ENCODE measurements at places on chromosomes 7 and 10.

- no peak for DNase-seq
Measured at GRCh38 chr7:82247814-82248433, 195.7 kb downstream of the CACNA2D1 start.

DNA sequence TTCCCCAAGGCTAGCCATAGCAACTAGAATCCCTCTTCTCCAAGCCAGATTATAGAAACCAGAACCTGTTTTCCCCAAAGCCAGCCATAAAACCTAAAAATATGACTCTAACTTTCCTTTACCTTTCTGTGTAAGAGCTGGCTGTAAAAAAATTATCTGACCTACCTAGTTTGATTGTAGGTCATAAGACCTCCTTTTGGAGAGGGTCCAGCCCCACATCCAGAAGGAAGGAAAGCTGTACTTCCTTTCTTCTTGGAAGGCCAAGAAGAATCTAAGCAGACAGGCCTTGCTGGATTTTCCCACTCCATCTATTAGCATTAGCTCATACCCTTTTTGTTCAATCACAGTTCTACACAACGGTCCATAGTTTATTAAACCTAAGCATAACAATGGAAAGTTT, 1006.3 kb downstream of the SORCS3 start:
- DNase-seq = no peak

DNA sequence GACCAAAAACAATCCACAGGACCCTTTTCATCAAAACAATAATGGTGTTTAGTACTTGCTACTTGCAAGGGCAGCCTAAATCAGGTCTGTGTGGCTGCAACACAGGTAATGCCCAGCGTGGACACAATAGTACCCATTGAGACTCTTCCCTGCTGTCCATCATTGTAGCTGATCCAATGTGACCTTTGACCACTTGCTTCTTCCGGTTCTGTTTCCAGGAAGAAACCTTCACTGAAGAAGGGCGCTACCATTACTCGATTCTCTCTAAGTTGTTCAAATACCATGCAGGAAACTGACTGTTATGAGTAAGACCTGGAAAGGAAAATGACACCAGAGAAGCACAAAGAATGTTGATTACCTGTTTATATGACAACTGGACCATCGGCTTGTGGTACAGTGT, 1077.3 kb downstream of the KCNMA1 start:
- DNase-seq = no peak

GRCh38 chr7:76065016-76065612, 17.2 kb downstream of the MDH2 start:
- DNase-seq = no peak

DNA sequence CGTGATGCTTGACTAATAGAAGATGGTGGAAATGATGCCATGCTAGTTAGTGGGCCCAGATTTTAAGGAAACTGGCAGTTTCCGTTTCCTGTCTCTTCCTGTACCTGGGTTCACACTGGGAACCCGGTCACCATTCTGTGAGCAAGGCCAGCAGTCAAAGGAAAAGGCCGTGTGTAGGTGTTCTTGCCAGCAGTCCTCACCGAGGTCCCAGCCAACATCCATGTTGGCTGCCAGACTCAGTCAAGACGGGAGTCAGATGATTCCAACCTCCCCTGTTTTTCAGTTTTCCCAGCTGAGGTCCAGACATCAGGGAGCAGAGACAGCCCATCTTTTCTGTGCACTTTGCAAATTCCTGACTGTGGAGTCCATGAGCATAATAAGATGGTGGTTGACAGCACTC, 15.2 kb upstream of the PILRB start:
- DNase-seq = no peak

- DNase-seq = no peak
Measured at GRCh38 chr10:31947144-31947926, 18.7 kb upstream of the ARHGAP12 start.

Measured in stimulated activated CD4-positive, alpha-beta T cell treated with anti-CD3 and anti-CD28 coated beads, Interleukin-4, amount 100 ng/mL, for 4 hours (primary cell).